ENCODE measurements at places on chromosomes 2 and 18. TPM values are rescaled to one million over a fixed set of nuclear protein-coding genes. Genes with fewer than 3 reads are reported as not detected.

DNA sequence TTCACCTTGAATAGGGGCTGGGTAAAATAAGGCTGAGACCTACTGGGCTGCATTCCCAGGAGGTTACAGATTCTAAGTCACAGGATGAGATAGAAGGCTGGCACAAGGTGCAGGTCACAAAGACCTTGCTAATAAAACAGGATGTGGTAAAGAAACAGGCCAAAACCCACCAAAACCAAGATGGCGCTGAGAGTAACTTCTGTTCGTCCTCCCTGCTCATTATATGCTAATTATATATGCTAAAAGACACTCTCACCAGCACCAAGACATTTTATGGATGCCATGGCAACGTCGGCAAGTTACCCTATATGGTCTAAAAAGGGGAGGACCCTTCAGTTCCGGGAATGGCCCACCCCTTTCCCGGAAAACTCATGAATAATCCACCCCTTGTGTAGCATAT lies 711.5 kb upstream of the KLHL29 start:
- DNase-seq: no peak

Gene ERICH2
- not detected for total RNA-seq

DNA sequence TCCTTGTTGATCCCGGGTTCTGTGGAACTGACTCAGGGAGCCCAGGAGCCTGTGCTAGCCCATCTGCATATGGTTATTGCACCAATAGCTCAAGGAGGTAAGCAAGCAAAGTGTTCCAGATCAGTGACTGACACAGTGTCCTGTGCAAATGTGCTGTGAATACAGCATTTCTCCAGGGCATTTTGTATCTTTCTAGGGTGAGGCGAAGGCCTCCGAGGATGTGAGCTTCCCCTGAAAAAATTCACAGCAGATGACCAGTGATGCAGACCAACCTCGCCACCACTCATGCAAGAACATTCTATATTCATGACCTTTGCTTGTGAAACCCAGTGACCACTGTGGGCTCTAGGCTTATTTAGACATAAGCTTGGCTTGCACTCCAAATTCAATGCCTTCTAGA lies 15.2 kb upstream of the NT5DC4 start:
- DNase-seq: no peak

DNA sequence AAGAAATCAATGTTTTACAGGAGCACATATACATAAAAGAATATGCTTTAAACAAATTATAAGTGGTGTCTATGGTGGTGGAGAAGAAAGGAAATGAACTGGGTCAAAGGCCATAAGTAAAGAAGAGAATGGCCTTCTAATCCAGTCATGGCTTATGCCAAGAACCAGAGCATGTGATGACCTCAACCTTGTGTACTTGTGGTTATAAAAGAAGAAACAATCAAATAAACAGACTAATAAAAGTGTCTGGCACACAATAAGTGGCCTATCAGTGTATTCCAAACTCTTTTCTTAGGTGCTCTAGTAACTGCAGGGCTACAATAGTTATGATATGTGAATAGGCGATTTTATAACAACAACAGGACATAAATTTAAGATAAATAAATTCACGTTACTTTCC lies 2.6 kb downstream of the SERPINB11 start:
- DNase-seq: no peak

Gene MROH2A
- total RNA-seq: not detected

- DNase-seq: no peak
Observed at GRCh38 chr2:46169467-46169866, 127.7 kb upstream of the EPAS1 start.

- no peak for DNase-seq
Observed at GRCh38 chr18:48828194-48828545, 122.6 kb downstream of the SMAD7 start.

DNA sequence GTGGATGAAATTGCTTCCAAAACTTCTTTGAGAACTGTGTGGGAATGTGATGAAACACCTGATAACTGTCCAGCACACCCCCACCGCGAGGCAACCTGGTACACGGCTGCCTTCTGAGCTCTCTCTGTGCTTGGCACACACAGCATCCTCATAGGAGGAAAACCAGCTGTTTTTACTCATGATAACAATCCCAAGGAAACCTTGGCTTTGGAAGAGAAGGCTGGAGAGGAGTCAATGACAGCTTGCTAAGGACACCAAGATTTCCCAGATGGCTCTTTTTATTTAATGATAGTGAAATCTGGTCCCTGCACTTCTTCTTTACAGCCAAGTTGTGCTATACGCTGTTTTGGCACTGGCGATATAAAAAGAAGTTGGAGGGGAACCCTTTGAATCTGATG lies 232.5 kb upstream of the FN1 start:
- no peak for DNase-seq

Gene SERPINB13
- total RNA-seq: not detected

- DNase-seq: peak; percentile 78
Observed at GRCh38 chr18:76687304-76687962, 134.9 kb upstream of the ZNF236 start.

DNA sequence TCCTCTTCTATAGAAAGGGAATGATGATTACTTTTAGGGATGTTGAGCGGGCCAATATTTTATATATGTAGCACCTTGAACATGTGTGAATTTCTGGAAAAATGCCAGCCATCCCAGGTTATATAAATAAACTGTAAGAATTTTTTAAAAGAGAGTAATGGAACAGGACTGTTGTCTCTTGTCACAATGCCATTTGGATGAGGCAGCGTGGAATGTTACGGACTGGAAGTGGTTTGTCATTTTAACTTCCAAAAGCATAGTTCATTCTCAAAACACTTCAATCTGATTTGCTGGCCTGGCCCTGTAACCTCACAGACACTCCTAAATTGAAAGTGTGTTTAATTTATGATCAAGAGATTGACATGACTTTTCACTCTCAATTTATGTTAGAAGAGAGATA lies 70.8 kb downstream of the TPGS2 start:
- DNase-seq: no peak

GRCh38 chr18:58852629-58853028 lies 12.0 kb upstream of the ZNF532 start:
- DNase-seq: no peak

DNA sequence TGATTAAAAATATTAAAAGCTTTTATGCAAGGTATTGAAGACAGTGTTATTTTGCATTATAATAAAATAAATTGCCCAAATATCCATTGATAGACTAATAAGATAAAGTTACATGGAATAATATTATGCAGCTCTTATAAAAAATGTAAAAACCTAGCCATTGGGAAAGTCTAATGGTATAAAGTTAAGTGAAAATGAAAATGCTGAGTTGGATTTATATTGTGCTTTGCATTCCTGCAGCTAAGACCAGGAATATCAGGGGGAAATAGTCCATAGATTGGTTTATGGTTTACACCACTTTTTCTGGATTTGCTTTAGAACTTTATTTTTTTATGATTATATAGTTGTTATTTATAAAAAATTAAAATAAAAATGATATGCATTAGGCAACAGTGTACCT lies 46.1 kb upstream of the LYPD6B start:
- no peak for DNase-seq

DNA sequence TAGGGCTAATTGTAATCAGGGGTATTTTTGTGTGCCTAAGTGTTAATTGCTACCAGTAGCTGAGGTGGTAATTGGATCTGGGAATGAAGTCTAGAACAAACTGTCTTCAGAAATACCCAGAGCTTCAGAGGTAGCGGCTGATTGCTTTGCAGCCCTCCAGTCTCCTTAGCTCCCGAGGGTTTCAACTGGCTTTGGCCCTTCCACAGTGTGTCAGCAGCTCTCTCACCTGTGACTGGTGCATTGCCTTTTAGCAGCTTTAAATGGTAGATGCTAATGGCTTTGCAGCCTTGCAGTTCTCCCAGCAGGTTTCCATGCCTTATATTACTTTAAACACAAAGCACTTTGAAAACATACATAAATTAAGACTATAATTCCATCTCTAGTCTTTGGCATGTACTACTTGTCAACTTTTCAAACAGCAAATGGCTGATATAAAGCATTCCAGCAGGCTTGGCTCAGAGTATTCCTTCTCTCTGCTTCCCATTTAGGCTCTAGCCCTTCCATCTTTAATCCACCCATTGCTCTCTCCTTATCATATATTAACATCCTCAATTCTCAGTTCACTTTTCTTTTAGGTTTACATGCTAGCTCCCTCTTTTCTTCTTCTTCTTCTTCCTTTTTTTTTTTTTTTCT lies 156.4 kb upstream of the GALNT13 start:
- DNase-seq: no peak

DNA sequence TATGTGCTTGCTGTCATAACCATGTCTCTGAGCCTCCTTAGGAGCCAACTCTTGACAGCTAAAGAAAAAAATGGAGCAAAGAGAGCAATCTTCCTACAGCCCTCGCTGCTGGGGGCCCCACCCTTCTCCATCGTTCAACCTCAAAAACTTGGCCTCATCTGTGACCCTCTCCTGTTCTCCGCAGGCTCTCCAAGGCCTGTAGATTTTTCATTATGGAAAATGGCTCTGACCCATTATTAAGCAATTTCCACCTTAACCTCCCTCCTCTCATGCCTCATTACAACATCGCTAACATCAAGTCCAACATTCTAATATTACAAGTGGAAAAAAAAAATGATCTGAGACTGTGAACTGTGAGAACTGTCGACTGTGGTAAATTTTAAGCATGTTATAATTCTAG lies 98.7 kb downstream of the SLC8A1 start:
- DNase-seq: no peak

DNA sequence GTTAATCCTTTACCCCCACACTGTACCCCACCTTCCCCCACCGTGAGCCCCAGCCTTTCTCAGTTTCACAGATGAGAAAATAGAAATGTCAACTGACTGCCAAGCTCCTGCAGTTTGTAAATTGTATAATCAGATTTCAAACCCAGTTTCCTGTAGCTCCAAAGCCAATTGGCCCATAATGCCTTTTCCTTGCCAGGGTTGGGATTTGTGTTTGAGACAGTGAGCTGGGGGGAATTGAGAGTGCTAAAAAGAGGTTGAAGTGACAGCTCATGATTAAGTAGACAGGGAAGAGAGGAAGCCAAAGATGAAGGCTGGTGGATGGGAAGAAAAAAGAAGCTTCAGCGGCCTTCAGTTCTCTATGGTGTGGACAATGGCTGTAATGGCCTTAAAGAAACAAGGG lies 10.7 kb downstream of the OSBPL6 start:
- no peak for DNase-seq

DNA sequence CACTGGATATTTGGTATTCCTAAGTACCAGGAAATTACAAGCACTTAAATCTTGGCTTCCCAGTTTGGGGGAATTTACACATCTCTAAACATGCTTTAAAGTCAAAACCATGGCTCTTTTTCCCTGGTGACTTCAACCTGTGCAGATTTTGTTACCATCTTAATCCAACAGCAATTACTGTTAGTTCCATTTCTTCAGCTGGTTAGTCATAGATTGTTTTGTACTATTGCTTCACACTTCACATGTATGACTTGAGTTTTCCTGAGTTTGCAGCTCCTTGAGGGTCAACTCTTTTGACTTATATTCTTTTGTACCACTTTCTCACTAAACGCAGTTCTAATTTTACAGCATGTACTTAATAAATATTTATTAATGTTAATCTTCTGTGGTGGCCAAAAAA lies 203.4 kb upstream of the RND3 start:
- no peak for DNase-seq

Gene TUBA4B
- not detected for total RNA-seq

Gene CTDSP1
- total RNA-seq: 85.8 TPM

GRCh38 chr2:41741951-41742595 lies 305.7 kb upstream of the PKDCC start:
- no peak for DNase-seq

- no peak for DNase-seq
Observed at GRCh38 chr2:241615041-241615440, 21.9 kb downstream of the THAP4 start.

- no peak for DNase-seq
Observed at GRCh38 chr2:26540306-26540705, 62.4 kb upstream of the OTOF start.

DNA sequence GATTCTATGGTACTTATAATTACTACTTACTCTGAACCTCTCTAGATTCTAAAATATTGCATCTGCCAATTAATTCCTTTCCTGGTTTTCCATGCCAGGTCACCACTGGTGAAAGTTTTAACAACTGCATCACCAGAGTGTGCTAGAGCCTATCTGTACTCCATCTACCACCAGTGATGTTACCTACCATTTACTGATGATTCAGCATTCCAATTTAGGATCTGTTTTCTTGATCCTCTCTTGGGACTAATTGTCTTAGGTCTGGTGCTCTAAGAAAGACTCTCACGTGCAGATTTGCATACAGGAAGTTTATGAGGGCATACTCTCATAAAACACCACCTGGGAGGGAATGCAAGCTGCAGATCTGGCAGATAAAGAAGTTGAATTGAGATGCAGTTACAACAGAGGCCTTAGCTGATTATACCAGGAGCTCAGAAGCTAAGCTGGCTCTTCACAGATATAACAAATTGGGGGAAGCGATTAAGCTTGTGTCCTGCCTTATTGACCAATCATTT lies 347.6 kb upstream of the VRK2 start:
- no peak for DNase-seq

DNA sequence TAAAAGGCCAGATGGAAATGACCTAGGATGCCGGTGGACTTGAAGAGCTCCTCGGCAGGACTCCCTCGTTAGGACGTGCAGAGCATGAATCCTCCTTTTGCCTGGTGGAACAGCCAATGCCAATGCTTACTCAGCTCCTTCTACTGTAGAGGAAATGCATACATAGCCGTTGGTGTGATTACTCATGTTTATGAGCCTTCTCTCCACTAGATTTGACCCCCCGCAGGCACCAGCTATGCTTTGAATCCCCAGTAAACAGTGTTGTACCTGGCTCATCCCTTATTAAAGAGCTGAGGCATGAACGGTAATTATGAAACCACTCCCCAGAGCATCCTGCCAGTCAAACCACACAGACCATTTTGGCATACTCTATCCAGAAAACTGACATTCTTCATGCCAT lies 172.8 kb downstream of the ANTXR1 start:
- no peak for DNase-seq

- DNase-seq: no peak
Observed at GRCh38 chr2:124063596-124063995, 38.5 kb downstream of the CNTNAP5 start.

Gene GNAL
- total RNA-seq: not detected

Gene ASB18
- total RNA-seq: not detected

Gene IGFBP2
- 123 TPM for total RNA-seq

DNA sequence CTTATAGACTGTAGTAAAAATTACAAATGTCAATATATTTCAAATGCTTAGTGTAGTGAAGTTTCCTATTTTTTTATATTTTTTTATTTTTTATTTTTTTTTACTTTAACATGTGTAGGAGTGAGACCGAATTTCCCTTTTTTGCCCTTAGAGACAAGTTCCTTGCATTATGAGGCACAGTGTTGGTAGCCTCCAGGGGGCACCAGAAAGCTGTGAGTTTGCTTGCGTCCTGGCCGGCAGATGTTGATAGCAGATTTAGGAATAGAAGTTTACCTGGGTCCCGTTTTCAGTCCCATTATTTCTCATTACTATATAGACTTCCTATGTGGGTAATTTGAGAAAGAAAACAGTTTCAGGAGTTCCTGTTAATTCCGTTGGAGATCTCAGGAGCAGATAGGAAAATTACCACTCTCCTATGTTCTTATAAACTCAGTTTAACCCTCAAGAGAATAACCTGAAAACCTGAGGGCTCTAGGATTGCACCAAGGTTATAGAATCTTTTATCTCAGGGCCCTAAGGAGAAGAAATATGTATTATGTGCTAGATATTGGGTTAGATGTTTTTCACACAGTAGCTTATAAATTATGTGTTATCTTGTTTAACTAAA lies 157.5 kb upstream of the SESTD1 start:
- peak; percentile 74 for DNase-seq

Data from activated CD8-positive, alpha-beta T cell treated with anti-CD3 and anti-CD28 coated beads for 36 hours (primary cell).